ENCODE measurements at places on chromosomes 4 and X. TPM values are rescaled to one million over a fixed set of nuclear protein-coding genes. Genes with fewer than 3 reads are reported as not detected.

ATP1B4 gene
- not detected for total RNA-seq

GRCh38 chr4:151418385-151418784, 9.4 kb downstream of the FHIP1A start:
- peak overlapping the region; percentile 1 for H3K27ac ChIP-seq
- peak; percentile 53 for DNase-seq
- no peaks in the 10 kb centered on the region for H3K36me3 ChIP-seq
- H3K4me3 ChIP-seq = 0 out of 2 replicates have a peak overlapping the region, but pooled peaks have one; percentile 8

DNA sequence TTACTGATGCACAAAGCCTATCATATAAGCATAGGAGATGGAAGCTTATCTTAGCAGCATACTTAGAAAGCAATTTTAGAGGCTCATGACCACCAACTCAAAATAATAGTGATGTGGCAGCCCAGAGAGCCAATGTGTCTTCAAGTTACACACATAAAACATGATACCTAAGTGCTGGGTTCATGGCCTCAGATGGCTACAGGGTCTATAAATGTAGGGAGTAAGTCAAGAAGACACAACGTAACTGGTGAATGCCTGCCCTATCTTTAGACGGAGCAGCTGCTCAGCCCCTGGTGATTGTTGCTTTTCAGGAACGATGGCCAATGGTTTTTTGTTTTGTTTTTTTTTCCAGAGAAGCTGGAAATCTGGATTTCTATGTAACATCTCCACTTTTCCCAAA, 42.8 kb downstream of the RNF150 start:
- no peak overlapping the region for H3K4me3 ChIP-seq
- H3K27ac ChIP-seq = no peak overlapping the region
- H3K4me1 ChIP-seq = no peaks in the 10 kb centered on the region
- DNase-seq = no peak

DNA sequence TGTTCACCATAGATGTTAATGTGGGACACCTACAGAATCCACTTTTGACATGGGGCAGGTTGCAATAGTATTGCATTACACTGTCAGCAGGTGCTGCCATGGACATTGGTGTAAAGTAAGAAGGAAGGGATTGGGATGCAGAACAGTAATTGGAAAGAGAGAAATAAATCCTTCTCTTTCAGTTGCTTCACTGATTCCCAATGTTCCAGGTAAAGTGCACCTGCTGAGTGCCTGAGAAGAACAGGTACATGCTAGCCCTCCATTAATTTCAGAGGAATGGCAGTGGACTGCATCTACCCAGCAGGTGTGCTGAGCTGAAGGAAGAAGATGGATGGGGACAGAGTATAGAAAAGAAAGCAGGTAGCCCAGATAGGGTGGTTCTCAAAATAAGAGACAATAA, 248.5 kb downstream of the TENM3 start:
- no peak overlapping the region for H3K27ac ChIP-seq
- H3K4me1 ChIP-seq = no peaks in the 10 kb centered on the region
- H3K36me3 ChIP-seq = no peaks in the 10 kb centered on the region
- no peak overlapping the region for H3K4me3 ChIP-seq
- no peak for DNase-seq
- H3K27me3 ChIP-seq = peaks cover 61% of the 10 kb centered on the region

PUDP gene
- 20.3 TPM for total RNA-seq

MAGED2 gene
- total RNA-seq = 32.4 TPM

ETNPPL gene
- total RNA-seq = not detected

SOD3 gene
- total RNA-seq = 0.25 TPM

DNA sequence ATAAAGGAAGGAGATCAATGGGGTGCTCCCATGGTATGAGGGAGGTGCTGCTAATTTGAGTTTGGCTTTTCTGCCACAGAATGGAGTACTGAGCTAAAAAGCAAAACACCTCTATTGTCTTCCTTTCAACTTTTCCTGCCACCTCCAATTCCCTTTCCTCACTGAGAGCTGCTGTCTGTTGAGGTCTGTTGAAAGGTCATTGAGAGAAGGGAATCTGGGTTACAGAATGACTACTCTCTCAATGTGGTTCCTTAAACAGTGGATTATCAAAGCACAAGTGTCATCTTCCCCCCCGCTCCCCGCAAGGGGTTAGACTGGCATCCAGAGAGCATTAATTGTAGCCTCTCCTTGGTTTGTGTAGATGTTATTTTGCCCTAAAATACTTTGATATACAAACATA, 10.7 kb downstream of the USP9X start:
- no peak for DNase-seq
- no peaks in the 10 kb centered on the region for H3K27me3 ChIP-seq
- no peak overlapping the region for H3K4me3 ChIP-seq
- no peaks in the 10 kb centered on the region for H3K4me1 ChIP-seq
- no peak overlapping the region for H3K27ac ChIP-seq

GRCh38 chrX:118062048-118062789, 54.4 kb downstream of the KLHL13 start:
- no peak for DNase-seq
- no peak overlapping the region for H3K27ac ChIP-seq
- no peaks in the 10 kb centered on the region for H3K27me3 ChIP-seq
- no peaks in the 10 kb centered on the region for H3K36me3 ChIP-seq

- H3K27me3 ChIP-seq = no peaks in the 10 kb centered on the region
- no peak overlapping the region for H3K4me3 ChIP-seq
- DNase-seq = no peak
- no peaks in the 10 kb centered on the region for H3K4me1 ChIP-seq
- H3K27ac ChIP-seq = no peak overlapping the region
- H3K36me3 ChIP-seq = no peaks in the 10 kb centered on the region
Observed at GRCh38 chrX:84165711-84166110, 22.3 kb downstream of the RPS6KA6 start.

GRCh38 chrX:119190091-119190681, 45.9 kb upstream of the PGRMC1 start:
- H3K4me1 ChIP-seq = no peaks in the 10 kb centered on the region
- no peaks in the 10 kb centered on the region for H3K27me3 ChIP-seq
- H3K36me3 ChIP-seq = no peaks in the 10 kb centered on the region
- H3K27ac ChIP-seq = no peak overlapping the region
- no peak overlapping the region for H3K4me3 ChIP-seq
- no peak for DNase-seq

PDHA1 gene
- total RNA-seq = 195 TPM

GRCh38 chr4:115428455-115428854, 315.0 kb upstream of the NDST4 start:
- no peak overlapping the region for H3K27ac ChIP-seq
- no peaks in the 10 kb centered on the region for H3K4me1 ChIP-seq

DNA sequence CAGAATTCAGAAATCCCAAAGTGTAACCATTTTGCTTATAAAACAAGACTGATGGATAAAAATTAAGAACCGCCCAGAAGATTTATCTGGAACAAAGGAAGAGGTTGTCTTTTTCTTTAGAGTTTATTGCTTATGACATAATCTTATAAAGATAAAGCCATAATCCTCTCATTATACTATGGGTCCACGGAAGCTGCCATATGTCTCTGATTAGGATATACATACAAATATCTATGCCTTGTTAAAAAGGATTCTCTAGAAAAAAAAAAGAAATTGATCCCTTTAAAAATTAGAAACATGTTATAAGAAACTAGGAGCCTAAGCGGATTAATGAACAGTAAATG, 70.5 kb downstream of the RELL1 start:
- no peaks in the 10 kb centered on the region for H3K4me1 ChIP-seq
- no peaks in the 10 kb centered on the region for H3K36me3 ChIP-seq
- H3K27me3 ChIP-seq = no peaks in the 10 kb centered on the region
- no peak for DNase-seq
- H3K4me3 ChIP-seq = no peak overlapping the region

- DNase-seq = no peak
- H3K36me3 ChIP-seq = no peaks in the 10 kb centered on the region
- peaks cover 3% of the 10 kb centered on the region for H3K4me1 ChIP-seq
- no peak within 1 kb of the TSS for H3K27ac ChIP-seq
- no peak within 1 kb of the TSS for H3K4me3 ChIP-seq
Observed at GRCh38 chrX:71106427-71106826, at the start of gene CXorf65. TSS of gene CXorf65 (minus strand) at chrX:71106740. CDS start at chrX:71106556, 184 bp downstream.

IL1RAPL1 gene
- 2.8 TPM for total RNA-seq

DNA sequence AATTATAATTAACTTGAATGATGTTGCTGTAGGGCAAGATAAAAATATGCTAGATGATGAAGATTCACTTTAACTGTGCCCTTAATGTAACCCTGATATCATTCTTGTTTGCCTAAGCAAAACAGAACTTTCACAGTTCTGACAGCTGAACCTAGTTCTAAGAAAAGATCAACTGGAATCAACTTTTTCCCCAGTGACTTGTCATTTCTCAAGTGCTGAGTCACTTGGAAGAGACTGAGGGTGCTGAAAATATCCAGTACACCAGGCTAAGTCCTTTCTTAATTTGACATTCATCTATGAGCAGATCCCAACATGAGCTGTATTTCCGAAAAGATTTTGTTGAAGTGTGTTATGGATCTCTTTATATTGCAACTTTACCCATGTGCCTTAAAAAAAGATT, 140.4 kb downstream of the MID1IP1 start:
- no peaks in the 10 kb centered on the region for H3K36me3 ChIP-seq
- DNase-seq = no peak
- no peaks in the 10 kb centered on the region for H3K27me3 ChIP-seq
- H3K27ac ChIP-seq = no peak overlapping the region
- no peaks in the 10 kb centered on the region for H3K4me1 ChIP-seq
- no peak overlapping the region for H3K4me3 ChIP-seq

DNA sequence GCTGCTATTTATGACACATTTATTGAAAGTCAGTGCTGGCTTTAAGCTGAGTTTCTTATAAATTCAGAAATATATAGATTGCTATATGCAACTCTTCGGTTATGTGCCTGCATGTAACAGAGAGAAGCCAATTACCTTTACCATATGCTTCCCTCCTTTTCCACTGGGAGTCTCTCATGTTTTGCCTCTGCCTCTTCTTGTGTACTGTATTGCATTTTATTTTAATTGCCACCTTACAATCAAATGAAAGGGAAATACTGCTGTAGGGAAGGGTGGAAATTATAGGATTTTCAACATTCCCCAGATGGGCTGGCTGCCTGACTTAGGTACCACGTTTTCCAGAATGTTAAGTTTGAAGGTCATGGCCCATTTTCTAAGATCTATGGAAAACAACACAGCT, 655.4 kb upstream of the SLIT2 start:
- H3K27ac ChIP-seq = no peak overlapping the region
- H3K4me1 ChIP-seq = no peaks in the 10 kb centered on the region
- no peak overlapping the region for H3K4me3 ChIP-seq
- H3K36me3 ChIP-seq = no peaks in the 10 kb centered on the region
- DNase-seq = no peak
- H3K27me3 ChIP-seq = no peaks in the 10 kb centered on the region

GRCh38 chr4:100811046-100811445, 293.2 kb upstream of the EMCN start:
- no peak overlapping the region for H3K4me3 ChIP-seq
- H3K27me3 ChIP-seq = no peaks in the 10 kb centered on the region
- H3K27ac ChIP-seq = no peak overlapping the region

- H3K27ac ChIP-seq = no peak overlapping the region
- H3K4me3 ChIP-seq = no peak overlapping the region
- no peak for DNase-seq
- no peaks in the 10 kb centered on the region for H3K4me1 ChIP-seq
Observed at GRCh38 chrX:118632862-118633261, 94.5 kb upstream of the IL13RA1 start.

ABCG2 gene
- 0.44 TPM for total RNA-seq

SLC34A2 gene
- total RNA-seq = 2.2 TPM

- H3K36me3 ChIP-seq = no peaks in the 10 kb centered on the region
- no peak overlapping the region for H3K27ac ChIP-seq
- H3K4me3 ChIP-seq = no peak overlapping the region
- H3K4me1 ChIP-seq = no peaks in the 10 kb centered on the region
- H3K27me3 ChIP-seq = peaks cover 60% of the 10 kb centered on the region
- no peak for DNase-seq
Observed at GRCh38 chr4:182504463-182504862, 261.3 kb downstream of the TENM3 start.

P2RY4 gene
- total RNA-seq = not detected

- H3K4me1 ChIP-seq = peaks cover 18% of the 10 kb centered on the region
- H3K4me3 ChIP-seq = no peak overlapping the region
- no peaks in the 10 kb centered on the region for H3K27me3 ChIP-seq
- H3K36me3 ChIP-seq = no peaks in the 10 kb centered on the region
Observed at GRCh38 chr4:140187316-140187695, 33.3 kb upstream of the MAML3 start.

- H3K27me3 ChIP-seq = no peaks in the 10 kb centered on the region
- H3K27ac ChIP-seq = no peak overlapping the region
- DNase-seq = no peak
Observed at GRCh38 chr4:6124386-6125102, 75.8 kb downstream of the JAKMIP1 start.

GRCh38 chr4:88661739-88662138, 35.9 kb downstream of the NAP1L5 start:
- H3K27me3 ChIP-seq = no peaks in the 10 kb centered on the region
- DNase-seq = no peak
- no peaks in the 10 kb centered on the region for H3K36me3 ChIP-seq

CTAG1A gene
- not detected for total RNA-seq

GRCh38 chrX:22760513-22761057, 239.2 kb upstream of the DDX53 start:
- no peak overlapping the region for H3K27ac ChIP-seq
- no peak overlapping the region for H3K4me3 ChIP-seq
- DNase-seq = no peak
- H3K4me1 ChIP-seq = no peaks in the 10 kb centered on the region
- no peaks in the 10 kb centered on the region for H3K36me3 ChIP-seq

GRCh38 chr4:149056615-149057014, 614.4 kb upstream of the NR3C2 start:
- H3K36me3 ChIP-seq = no peaks in the 10 kb centered on the region
- H3K4me1 ChIP-seq = no peaks in the 10 kb centered on the region
- no peak overlapping the region for H3K4me3 ChIP-seq
- H3K27me3 ChIP-seq = no peaks in the 10 kb centered on the region

- no peak overlapping the region for H3K27ac ChIP-seq
- no peak overlapping the region for H3K4me3 ChIP-seq
- no peaks in the 10 kb centered on the region for H3K36me3 ChIP-seq
- 0 out of 2 replicates have a peak, but pooled peaks cover 2% of the 10 kb centered on the region for H3K4me1 ChIP-seq
- DNase-seq = no peak
- no peaks in the 10 kb centered on the region for H3K27me3 ChIP-seq
Observed at GRCh38 chrX:110171442-110171841, 146.4 kb downstream of the AMMECR1 start.

ATG4A gene
- total RNA-seq = 4.1 TPM

GRCh38 chr4:139297001-139297410, 4.3 kb upstream of the NAA15 start:
- no peak overlapping the region for H3K4me3 ChIP-seq
- H3K36me3 ChIP-seq = peaks cover 9% of the 10 kb centered on the region
- H3K4me1 ChIP-seq = peaks cover 31% of the 10 kb centered on the region

- H3K27me3 ChIP-seq = no peaks in the 10 kb centered on the region
- H3K36me3 ChIP-seq = no peaks in the 10 kb centered on the region
- no peak overlapping the region for H3K27ac ChIP-seq
- H3K4me3 ChIP-seq = no peak overlapping the region
- no peaks in the 10 kb centered on the region for H3K4me1 ChIP-seq
Observed at GRCh38 chrX:100654261-100654660, 10.3 kb downstream of the SRPX2 start.

ZCCHC13 gene
- not detected for total RNA-seq

PLXNA3 gene
- 89.3 TPM for total RNA-seq

GRCh38 chr4:40918330-40918729, 168.6 kb downstream of the NSUN7 start:
- no peaks in the 10 kb centered on the region for H3K36me3 ChIP-seq
- H3K4me1 ChIP-seq = peaks cover 3% of the 10 kb centered on the region
- no peaks in the 10 kb centered on the region for H3K27me3 ChIP-seq
- no peak overlapping the region for H3K27ac ChIP-seq
- H3K4me3 ChIP-seq = no peak overlapping the region
